Right lung (tissue), 10 donors: ENCODE measurements at places on chromosomes 7 and 10. TPM values are rescaled to one million over a fixed set of nuclear protein-coding genes. Genes with fewer than 3 reads are reported as not detected.

The ZNF33A gene
- 39.0 TPM for polyA plus RNA-seq

The CUBN gene
- 3.4 TPM for polyA plus RNA-seq

The PNLIPRP1 gene
- not detected for polyA plus RNA-seq

The OPALIN gene
- not detected for polyA plus RNA-seq

The STAMBPL1 gene
- polyA plus RNA-seq, result 13.0 TPM

The SLC35B4 gene
- 21.3 TPM for polyA plus RNA-seq

The VIPR2 gene
- 0.63 TPM for polyA plus RNA-seq

The CDHR1 gene
- 0.18 TPM for polyA plus RNA-seq

The CARD11 gene
- polyA plus RNA-seq, result 2.7 TPM

The H2AZ2 gene
- 226 TPM for polyA plus RNA-seq

The NT5C2 gene
- 164 TPM for polyA plus RNA-seq

The ZPBP gene
- polyA plus RNA-seq, result 0.44 TPM

The NAT16 gene
- 0.05 TPM for polyA plus RNA-seq

The TMEM140 gene
- polyA plus RNA-seq, result 16.4 TPM

The PNLIPRP3 gene
- polyA plus RNA-seq, result not detected

The CRHR2 gene
- polyA plus RNA-seq, result 0.28 TPM

The OR13A1 gene
- not detected for polyA plus RNA-seq

The TECPR1 gene
- 20.3 TPM for polyA plus RNA-seq

The CLDN4 gene
- 91.5 TPM for polyA plus RNA-seq

The ZNF425 gene
- polyA plus RNA-seq, result 3.8 TPM

The CALCR gene
- polyA plus RNA-seq, result not detected

The AKR1C2 gene
- polyA plus RNA-seq, result 8.2 TPM

The CTTNBP2 gene
- polyA plus RNA-seq, result 20.1 TPM

The PWWP2B gene
- 11.9 TPM for polyA plus RNA-seq

The DNAJC2 gene
- polyA plus RNA-seq, result 57.0 TPM

The PLCE1 gene
- polyA plus RNA-seq, result 19.8 TPM

The IFT22 gene
- polyA plus RNA-seq, result 52.8 TPM

The APBB1IP gene
- polyA plus RNA-seq, result 2.2 TPM

The ITIH5 gene
- polyA plus RNA-seq, result 31.9 TPM

The NUTM2B gene
- polyA plus RNA-seq, result 3.7 TPM

The TMEM270 gene
- not detected for polyA plus RNA-seq

The SMKR1 gene
- polyA plus RNA-seq, result 0.59 TPM

The AS3MT gene
- 16.1 TPM for polyA plus RNA-seq

The NOD1 gene
- polyA plus RNA-seq, result 26.4 TPM

The ECHDC3 gene
- polyA plus RNA-seq, result 14.4 TPM

The FAM24A gene
- polyA plus RNA-seq, result not detected

The GPAM gene
- polyA plus RNA-seq, result 12.2 TPM

The LRMDA gene
- 23.1 TPM for polyA plus RNA-seq

The CALHM3 gene
- not detected for polyA plus RNA-seq

The RAMP3 gene
- 18.4 TPM for polyA plus RNA-seq

The PLEKHS1 gene
- 0.27 TPM for polyA plus RNA-seq

The RSPH10B gene
- 0.60 TPM for polyA plus RNA-seq

The GPR37 gene
- polyA plus RNA-seq, result 4.7 TPM

The RBM20 gene
- 1.6 TPM for polyA plus RNA-seq

The PI4K2A gene
- polyA plus RNA-seq, result 15.4 TPM

The TRIM4 gene
- 35.0 TPM for polyA plus RNA-seq

The EN2 gene
- polyA plus RNA-seq, result not detected
